ENCODE measurements at places on chromosomes 13 and 19. TPM values are rescaled to one million over a fixed set of nuclear protein-coding genes. Genes with fewer than 3 reads are reported as not detected.

The SPC24 gene
- total RNA-seq = 19.1 TPM

The KLC3 gene
- total RNA-seq = 1.2 TPM

The ETV2 gene
- total RNA-seq = 3.4 TPM

The LGI4 gene
- 0.26 TPM for total RNA-seq

The C19orf18 gene
- total RNA-seq = not detected

The RNF225 gene
- 0.14 TPM for total RNA-seq

The KL gene
- 0.02 TPM for total RNA-seq

The NECTIN2 gene
- total RNA-seq = 79.1 TPM

The PRTN3 gene
- 0.43 TPM for total RNA-seq

The SHC2 gene
- 0.93 TPM for total RNA-seq

The MAST1 gene
- 1.8 TPM for total RNA-seq

The CEACAM8 gene
- total RNA-seq = not detected

The SMARCA4 gene
- total RNA-seq = 10.7 TPM

The ZIM2 gene
- not detected for total RNA-seq

The ACTMAP gene
- 19.6 TPM for total RNA-seq

The LILRB3 gene
- total RNA-seq = 0.39 TPM

The RASGRP4 gene
- 0.05 TPM for total RNA-seq

The RASIP1 gene
- 0.45 TPM for total RNA-seq

The ADPRHL1 gene
- total RNA-seq = 18.6 TPM

The MYO16 gene
- 0.06 TPM for total RNA-seq

The ACER1 gene
- not detected for total RNA-seq

The SERPINE3 gene
- total RNA-seq = not detected

The IGFL3 gene
- 0.25 TPM for total RNA-seq

The HPN gene
- total RNA-seq = 0.08 TPM

The IRGC gene
- not detected for total RNA-seq

The HIPK4 gene
- total RNA-seq = 0.34 TPM

The ZNF536 gene
- total RNA-seq = not detected

The PSPN gene
- total RNA-seq = 0.72 TPM

The ZNF69 gene
- total RNA-seq = not detected

The KASH5 gene
- not detected for total RNA-seq

The GPR18 gene
- not detected for total RNA-seq

The PSG6 gene
- 0.11 TPM for total RNA-seq

The RHPN2 gene
- 49.6 TPM for total RNA-seq

The APBA3 gene
- 10.1 TPM for total RNA-seq

The PNMA8A gene
- total RNA-seq = 8.7 TPM

The PCP2 gene
- not detected for total RNA-seq

The C19orf67 gene
- not detected for total RNA-seq

The PLK5 gene
- not detected for total RNA-seq

The DHX34 gene
- 36.8 TPM for total RNA-seq

The NXNL1 gene
- total RNA-seq = not detected

The ZNF772 gene
- total RNA-seq = 1.8 TPM

The KLK2 gene
- total RNA-seq = 0.13 TPM

The ZNF667 gene
- not detected for total RNA-seq

The PSG7 gene
- not detected for total RNA-seq

The PSG4 gene
- 0.71 TPM for total RNA-seq

The ABCC4 gene
- 26.0 TPM for total RNA-seq

The ZSCAN1 gene
- total RNA-seq = not detected

Data from A549 treated with AZD2906 at 1 μM for 4 hours (cell line).